ENCODE measurements at places on chromosomes 6 and 20.

DNA sequence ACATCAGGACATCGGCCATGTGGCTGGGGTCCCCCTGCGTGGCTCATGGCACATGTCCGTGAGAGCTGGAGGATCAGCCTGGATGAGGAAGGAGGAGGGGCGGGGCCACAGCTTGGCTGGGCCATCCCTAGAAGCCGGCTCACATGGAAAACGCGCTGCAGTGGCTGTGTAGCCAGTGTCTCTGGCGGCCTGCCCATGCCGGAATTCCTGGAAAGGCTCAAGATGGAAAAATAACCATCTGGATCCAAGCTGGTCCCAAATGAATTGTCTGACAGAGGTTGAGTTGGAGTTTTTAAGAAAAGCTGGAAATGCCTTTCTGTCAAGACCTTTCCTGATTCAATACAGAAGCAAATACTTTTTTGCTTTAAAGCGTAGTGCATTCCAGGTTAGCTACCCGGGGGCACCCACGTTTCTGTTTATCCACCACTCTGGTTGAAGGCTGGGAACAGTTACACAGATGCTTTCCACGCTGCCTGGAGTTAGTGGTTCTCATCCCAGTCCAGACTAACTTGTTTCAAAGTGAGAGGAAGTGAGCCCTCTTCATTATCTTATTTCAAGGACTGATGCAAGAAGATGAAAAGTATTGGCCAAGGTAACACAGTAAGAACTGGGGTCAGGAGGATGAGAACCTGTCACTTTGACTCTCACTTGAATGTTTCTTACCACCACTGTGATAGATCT is 99.0 kb downstream of the GMPR start:
- DNase-seq, result no peak

DNA sequence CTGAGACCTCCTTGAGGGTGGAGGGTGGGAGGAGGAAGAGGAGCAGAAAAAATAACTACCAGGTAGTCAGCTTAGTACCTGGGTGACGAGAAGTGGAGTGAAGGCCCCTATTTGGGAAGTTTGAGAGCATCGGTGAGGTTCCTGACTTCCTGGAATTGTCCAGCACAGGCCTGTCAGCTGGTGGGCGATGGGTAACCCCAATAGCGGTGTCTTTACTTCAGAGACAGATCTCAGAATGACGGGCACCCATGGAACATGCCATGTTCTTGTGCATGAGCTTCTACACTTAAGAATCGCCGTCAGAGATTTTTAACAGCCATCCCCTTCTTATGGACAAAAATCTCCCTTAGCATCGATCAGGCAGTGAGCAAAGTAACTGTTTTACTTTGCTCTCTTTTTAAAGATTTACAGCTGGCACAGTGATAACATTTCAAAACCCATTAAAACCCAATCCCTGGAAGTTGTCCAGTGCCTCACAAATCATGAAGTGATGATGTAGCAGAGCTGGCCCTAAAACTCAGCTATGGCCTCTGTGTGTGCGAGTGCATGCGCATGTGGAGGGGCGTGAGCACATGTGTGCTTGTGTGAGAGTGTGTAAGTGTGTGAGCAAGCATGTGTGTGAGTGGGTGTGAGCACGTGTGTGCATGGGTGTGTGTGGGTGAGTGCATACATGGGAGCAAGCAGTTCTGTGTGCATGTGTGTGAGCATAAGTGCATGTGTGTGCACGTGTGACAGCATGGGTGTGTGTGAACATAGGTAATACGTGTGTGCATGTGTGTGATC is 85.2 kb downstream of the DLL1 start:
- DNase-seq, result no peak

DNA sequence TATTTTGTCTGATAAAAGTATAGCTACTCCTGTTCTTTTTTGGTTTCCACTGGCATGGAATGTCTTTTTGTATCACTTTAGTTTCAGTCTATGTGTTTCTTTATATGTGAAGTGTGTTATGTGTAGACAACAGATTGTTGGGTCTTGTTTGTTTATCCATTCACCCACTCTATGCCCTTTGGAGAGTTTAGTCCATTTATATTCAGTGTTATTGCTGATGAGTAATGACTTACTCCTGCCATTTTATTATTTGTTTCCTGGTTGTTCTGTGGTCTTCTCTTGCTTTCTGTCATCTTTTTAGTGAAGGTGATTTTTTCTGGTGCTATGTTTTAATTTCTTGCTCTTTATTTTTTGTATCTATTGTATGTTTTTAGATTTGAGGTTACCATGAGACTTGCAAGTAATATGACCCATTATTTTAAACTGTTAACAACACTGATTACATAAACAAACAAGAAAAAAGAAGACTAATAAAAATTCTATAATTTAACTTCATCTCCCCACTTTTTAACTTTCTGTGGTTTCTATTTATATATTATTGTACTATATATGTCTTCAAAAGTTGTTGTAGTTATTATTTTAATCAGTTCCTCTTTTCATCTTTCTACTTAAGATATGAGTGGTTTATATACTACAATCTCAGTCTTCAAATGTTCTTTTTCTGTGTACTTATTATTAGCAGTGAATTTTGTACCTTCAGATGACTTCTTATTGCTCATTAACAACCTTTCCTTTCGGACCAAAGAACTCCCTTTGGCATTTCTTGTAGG is 323.4 kb downstream of the BTBD9 start:
- DNase-seq, result no peak

DNA sequence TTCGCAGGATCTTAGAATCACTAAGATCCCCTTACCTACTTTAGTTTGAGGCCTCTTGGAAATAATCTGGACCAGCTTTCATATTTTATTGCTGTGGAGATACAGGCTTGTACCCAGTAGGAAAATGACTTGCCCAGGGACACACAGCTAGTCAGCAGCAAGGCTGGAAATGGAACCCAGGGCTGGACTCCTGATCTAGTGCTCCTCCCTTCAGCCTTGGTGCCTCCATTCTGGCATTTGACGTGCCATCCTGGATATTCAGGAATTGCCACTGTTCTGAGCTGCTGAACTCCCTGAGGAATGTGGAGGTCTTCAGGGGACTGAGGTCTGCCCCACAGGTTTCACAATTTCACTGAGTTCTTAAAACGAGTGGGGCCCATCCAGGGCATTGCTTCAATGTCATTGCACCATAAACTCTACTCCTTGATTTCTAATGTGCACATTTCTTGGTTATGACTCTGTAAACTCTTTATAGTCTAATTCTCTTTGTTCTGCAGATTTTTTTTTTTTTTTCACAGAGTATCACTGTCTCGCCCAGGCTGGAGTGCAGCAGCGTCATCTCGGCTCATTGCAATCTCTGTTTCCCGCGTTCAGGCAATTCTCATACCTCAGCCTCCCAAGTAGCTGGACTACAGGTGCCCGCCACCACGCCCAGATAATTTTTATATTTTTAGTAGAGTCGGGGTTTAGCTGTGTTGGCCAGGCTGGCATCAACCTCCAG is 26.7 kb upstream of the CDKN1A start:
- no peak for DNase-seq

- no peak for DNase-seq
Measured at GRCh38 chr6:24252280-24252679, 105.6 kb downstream of the DCDC2 start.

DNA sequence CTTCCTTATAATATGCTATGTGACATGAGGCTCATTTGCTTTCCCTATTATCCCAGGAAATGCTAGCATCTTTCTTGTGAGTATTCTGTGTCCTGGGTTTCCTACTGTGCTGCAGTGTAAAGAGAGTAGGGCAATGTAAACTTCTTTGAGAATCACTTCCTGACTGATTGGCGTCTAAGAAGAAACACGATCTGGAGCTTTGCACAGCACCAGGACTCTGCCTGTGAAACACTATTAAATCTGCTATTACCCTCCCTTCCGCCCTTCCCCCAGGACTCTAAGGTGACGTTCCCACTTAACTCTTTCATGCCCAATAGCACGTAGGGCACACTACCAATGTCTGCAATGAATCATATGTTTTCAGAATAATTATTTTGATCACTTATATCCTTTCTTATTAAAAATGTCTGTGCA is 607.3 kb upstream of the CITED2 start:
- DNase-seq, result peak; percentile 59

DNA sequence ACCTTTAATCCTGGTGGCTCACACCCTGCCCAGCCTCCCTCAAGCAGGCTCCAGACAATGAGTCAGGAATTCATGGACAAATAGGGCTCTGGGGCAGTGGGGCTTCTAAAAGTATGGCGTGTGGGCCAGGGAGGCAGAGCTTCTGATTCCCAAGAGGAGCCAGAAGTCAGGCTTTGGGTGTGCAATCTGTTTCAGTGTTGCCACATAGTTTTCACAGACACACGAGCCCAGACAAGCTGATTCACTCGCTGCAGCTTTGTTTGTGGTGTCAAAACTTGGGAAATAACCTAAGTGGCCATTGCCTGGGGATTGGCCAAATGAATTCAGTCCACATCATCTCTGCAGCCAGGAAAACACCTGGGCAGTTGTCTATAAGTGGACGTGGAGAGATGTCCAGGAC is 9.2 kb downstream of the PEDS1 start:
- DNase-seq, result no peak

GRCh38 chr6:9540534-9541126 is 874.2 kb downstream of the TFAP2A start:
- no peak for DNase-seq

GRCh38 chr6:93350774-93351173 is 68.6 kb downstream of the EPHA7 start:
- DNase-seq, result no peak

DNA sequence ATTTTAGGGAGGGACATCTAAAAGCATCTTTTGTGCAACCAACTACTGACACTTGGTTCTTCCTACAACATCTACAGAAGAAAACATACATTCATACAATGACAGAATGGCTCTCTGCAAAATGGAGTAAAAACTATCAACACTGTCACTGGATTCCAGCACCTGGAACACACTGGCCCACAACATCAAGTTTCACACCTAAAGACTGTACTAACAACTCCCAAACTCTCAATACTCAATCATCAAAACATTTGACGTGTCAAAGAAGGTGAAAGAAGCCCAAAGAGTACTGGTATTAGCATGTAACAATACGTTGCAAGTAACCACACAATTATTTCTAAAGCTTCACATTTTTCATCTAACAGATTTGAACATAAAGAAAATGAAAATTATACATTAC is 2.1 kb downstream of the CPNE1 start:
- no peak for DNase-seq

GRCh38 chr20:45944151-45944964 is 9.9 kb downstream of the PCIF1 start:
- DNase-seq, result no peak

GRCh38 chr20:32544893-32545840 is 40.0 kb downstream of the NOL4L start:
- DNase-seq, result no peak

DNA sequence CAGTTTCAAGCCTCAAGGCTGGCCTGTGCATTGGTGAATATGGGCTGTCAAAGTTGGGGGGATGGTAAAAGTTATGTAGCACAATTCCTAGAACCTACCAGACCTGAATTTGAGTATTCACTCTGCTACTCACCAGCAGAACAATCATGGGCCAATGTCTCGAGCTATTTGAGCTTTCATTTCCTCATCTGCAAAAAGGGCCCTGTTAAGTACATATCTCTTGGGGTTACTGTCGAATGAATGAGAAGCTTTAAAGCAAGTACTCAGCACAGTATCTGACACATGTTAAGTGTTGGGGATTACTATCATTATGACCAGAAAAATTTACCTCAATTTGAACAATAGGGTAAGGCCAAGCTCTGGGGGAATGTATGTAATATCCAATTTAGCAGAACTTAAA is 13.5 kb upstream of the ENPP4 start:
- DNase-seq, result no peak

DNA sequence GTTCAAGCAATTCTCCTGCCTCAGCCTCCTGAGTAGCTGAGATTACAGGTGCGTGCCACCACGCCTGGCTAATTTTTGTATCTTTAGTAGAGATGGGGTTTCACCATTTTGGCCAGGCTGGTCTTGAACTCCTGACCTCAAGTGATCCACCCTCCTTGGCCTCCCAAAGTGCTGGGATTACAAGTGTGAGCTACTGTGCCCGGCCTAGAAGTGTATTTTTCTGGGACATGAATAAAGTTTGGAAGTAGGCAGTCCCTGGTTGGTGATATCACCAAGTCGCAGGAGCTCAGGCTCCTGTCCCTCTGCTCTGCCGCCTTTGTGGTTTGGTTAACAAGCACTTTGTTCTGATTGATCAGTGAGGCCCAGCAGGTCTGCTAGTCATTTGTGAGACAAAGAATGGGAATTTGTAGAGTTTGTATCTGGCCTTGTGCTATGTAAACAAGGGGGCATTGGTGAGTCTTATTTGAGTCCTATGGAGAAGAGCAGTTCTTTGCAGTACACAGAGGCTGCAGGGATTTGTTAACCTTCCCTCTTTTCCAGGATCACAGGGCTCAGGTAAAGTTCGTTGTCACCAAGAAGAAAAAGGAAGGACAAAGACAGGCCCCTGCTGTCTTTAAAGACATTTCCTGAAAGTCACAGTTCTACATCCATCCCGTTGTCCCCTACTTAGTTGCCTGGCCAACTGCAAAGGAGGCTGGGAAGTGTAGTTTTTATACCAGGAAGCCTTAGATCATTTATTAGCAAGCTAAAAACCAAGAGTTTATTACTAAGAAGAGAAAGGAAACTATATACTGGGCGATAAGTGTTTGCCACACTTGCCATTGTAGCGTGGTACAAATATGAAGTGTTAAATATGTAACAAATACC is 13.1 kb downstream of the MTHFD1L start:
- DNase-seq, result no peak

DNA sequence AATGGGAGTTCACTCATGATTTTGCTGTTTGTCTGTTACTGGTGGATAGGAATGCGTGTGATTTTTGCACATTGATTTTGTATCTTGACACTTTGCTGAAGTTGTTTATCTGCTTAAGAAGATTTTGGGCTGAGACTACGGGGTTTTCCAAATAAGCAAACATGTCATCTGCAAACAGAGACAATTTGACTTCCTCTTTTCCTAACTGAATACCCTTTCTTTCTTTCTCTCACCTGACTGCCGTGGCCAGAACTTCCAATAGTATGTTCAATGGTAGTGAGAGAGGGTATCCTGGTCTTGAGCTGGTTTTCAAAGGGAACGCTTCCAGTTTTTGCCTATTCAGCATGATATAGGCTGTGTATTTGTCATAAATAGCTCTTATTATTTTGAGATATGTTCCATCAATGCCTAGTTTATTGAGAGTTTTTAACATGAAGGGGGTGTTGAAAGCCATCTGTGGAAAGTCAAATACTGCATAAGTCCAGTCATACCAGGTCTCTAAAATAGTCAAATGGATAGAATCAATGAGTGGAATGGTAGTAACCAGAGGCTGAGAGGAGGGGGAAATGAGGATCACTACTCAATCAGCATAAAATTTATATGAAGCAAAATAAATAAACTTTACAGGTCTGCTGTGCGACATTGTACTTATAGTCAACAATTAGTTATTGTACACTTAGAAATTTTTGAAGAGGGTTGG is 610.4 kb upstream of the ADGRB3 start:
- no peak for DNase-seq

DNA sequence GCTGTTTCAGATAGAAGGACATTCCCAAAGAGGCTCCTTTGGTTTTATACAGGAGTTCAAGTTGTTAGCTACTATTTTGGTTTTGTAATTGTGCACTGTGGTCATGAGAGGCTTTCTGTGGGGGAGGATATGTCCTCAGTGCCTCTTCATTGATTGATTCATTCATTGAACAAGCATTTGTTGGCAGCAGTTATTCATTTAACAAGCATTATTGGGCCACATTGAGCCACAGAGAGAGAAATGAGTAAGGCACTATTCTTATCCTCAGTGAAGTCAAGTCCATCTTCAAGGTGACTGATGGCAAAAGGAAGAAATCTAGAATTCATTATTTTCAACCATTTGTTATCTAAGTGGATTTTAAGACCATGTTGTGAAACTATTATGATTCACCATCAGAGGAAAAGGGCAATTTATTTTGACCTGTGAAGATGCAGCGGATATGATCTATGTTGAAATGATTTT is 697.2 kb upstream of the CITED2 start:
- no peak for DNase-seq

- peak; percentile 8 for DNase-seq
Measured at GRCh38 chr6:28982476-28983266, 22.4 kb downstream of the ZNF311 start.

Data from NCI-H524 treated with DMSO at 0.1 percent for 48 hours (cell line).